NCI-H2227 treated with DMSO at 0.1 percent for 48 hours (cell line): ENCODE measurements at places on chromosomes 11 and 22.

- no peak for DNase-seq
Measured at GRCh38 chr11:115848080-115848479, 343.9 kb upstream of the CADM1 start.

DNA sequence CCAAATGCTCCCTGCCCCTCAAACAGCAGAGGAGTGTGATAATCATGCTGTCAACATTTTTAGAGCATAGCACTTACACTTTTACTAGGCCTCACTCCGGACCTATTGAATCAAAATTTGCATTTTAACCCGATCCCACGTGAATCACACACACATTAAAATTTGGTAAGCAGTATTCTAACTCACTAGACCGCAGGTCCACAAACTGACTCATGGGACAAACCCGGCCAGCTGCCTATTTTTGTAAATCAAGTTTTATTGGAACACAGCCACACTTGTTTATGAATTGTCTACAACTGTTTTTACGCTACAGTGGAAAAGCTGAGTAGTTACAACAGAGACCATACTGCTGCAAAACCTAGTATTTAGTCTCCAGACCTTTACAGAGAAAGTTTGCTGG is 43.3 kb downstream of the SNX19 start:
- DNase-seq: no peak

DNA sequence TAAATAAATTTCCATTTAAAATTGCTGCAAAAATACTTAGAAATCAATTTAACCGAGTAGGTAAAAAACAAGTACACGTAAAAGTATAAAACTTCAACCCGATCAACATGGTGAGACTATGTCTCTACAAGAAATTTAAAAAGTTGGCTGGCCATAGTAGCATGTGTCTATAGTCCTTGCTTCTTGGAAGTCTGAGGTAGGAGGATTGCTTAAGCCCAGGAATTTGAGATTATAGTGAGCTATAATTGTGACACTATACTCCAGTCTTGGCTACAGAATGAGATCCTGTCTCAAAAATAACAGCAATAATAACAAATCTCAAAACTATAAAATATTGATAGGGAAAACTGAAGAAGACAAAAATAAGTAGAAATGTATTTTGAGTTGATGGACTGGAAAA is 11.1 kb downstream of the CASP4 start:
- DNase-seq: no peak

- peak; percentile 96 for DNase-seq
Measured at GRCh38 chr11:65569973-65570918, at the start of gene ZNRD2. ZNRD2 (plus strand) TSS chr11:65570477; CDS start chr11:65570492, 15 bp downstream.

- DNase-seq: no peak
Measured at GRCh38 chr11:84106541-84106940, 820.4 kb upstream of the CCDC90B start.

GRCh38 chr11:77250881-77251640 is 50.4 kb downstream of the GDPD4 start:
- DNase-seq: no peak

GRCh38 chr22:36104988-36105387 is 55.6 kb downstream of the APOL3 start:
- no peak for DNase-seq
